ENCODE measurements at places on chromosomes 11 and 22. TPM values are rescaled to one million over a fixed set of nuclear protein-coding genes. Genes with fewer than 3 reads are reported as not detected.

Gene BRMS1
- total RNA-seq: 50.6 TPM

Gene CHADL
- 3.1 TPM for total RNA-seq

Gene B4GALNT4
- total RNA-seq: 1.8 TPM

Gene LARGE1
- total RNA-seq: 15.2 TPM

Gene USP47
- 162 TPM for total RNA-seq

Gene PTPRJ
- 3.9 TPM for total RNA-seq

Gene BET1L
- total RNA-seq: 21.1 TPM

Gene NAA40
- 9.2 TPM for total RNA-seq

Gene TEX54
- total RNA-seq: not detected

Gene HTR3B
- total RNA-seq: not detected

Gene VPREB3
- total RNA-seq: not detected

Gene TMEM191C
- 2.6 TPM for total RNA-seq

Gene YPEL4
- 2.3 TPM for total RNA-seq

Gene TNNT3
- not detected for total RNA-seq

GRCh38 chr11:71373791-71374454, 74.3 kb downstream of the DHCR7 start:
- H3K4me3 ChIP-seq: no peak overlapping the region
- DNase-seq: no peak
- peaks cover 3% of the 10 kb centered on the region for H3K27me3 ChIP-seq

GRCh38 chr11:17630936-17631335, 83.9 kb downstream of the OTOG start:
- DNase-seq: no peak
- H3K27ac ChIP-seq: no peak overlapping the region
- no peaks in the 10 kb centered on the region for H3K4me1 ChIP-seq
- H3K4me3 ChIP-seq: no peak overlapping the region

GRCh38 chr11:129950101-129951091, 52.2 kb downstream of the PRDM10 start:
- no peak overlapping the region for H3K27ac ChIP-seq
- H3K4me1 ChIP-seq: no peaks in the 10 kb centered on the region
- no peaks in the 10 kb centered on the region for H3K27me3 ChIP-seq

DNA sequence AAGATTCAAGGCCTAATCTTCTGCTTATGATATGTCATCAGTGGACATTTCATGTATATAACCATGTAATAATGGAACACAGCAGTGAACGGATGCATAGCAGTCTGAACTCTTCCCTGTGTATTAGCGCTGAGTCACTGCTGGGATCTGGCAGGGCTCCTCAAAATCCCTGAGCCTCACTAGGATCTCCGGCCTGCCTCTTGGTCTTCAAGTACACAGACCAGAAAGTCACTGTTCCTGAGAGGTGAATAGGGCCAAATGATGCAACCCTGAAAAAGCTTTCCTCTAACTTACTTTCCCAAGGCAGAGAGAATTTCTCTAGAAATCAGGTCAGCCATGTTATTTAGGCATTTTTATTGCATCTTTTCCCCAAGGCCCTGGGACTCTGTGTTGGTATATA, 35.0 kb downstream of the POU2AF1 start:
- no peaks in the 10 kb centered on the region for H3K36me3 ChIP-seq
- H3K4me3 ChIP-seq: no peak overlapping the region
- no peak overlapping the region for H3K27ac ChIP-seq
- H3K27me3 ChIP-seq: no peaks in the 10 kb centered on the region
- H3K4me1 ChIP-seq: no peaks in the 10 kb centered on the region
- DNase-seq: peak; percentile 70

- no peaks in the 10 kb centered on the region for H3K27me3 ChIP-seq
- no peak overlapping the region for H3K4me3 ChIP-seq
- no peaks in the 10 kb centered on the region for H3K4me1 ChIP-seq
- no peak overlapping the region for H3K27ac ChIP-seq
Observed at GRCh38 chr11:74182635-74183034, 11.5 kb downstream of the PPME1 start.

DNA sequence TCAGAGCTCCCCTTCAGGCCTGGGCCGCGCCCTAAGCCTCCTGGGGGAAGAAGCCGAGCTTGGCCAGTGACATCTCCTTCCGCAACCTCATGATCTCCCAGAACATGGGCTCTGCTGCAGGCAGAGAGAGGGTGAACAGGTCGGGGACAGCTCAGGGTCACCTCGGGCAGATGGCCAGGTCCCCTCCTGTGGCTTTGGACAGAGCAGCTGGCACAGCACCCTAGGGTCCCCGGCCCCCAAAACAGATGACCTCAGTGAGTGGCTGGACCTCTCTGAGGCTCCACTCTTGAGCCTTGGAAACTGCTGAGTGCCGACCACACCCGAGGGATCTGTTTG, 6.9 kb upstream of the FADS3 start:
- H3K36me3 ChIP-seq: peaks cover 2% of the 10 kb centered on the region
- no peak for DNase-seq
- H3K27me3 ChIP-seq: no peaks in the 10 kb centered on the region
- H3K4me1 ChIP-seq: no peaks in the 10 kb centered on the region
- H3K4me3 ChIP-seq: no peak overlapping the region

DNA sequence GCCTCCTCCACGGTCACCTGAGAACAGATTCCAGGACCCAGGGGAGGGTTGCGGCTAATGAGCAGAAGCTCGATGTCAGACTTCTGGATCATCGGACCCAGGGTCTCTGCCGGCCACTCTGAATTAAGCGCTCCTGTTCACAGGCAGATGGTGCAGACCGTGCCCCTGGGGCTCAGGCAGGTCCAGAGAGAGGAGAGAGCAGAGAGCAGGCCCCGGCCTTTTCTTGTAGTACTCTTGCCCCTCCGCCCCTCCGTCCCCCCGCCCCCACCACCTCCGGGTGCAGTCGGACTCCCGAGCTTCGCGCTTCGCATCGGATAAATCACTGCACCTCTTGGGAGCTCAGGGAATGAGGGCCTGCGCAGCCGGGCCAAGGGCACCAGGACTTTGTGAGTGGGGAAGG, 50.3 kb downstream of the RPS6KA4 start:
- no peak for DNase-seq
- H3K4me3 ChIP-seq: no peak overlapping the region
- H3K4me1 ChIP-seq: no peaks in the 10 kb centered on the region
- peaks cover 9% of the 10 kb centered on the region for H3K27me3 ChIP-seq
- H3K27ac ChIP-seq: no peak overlapping the region

DNA sequence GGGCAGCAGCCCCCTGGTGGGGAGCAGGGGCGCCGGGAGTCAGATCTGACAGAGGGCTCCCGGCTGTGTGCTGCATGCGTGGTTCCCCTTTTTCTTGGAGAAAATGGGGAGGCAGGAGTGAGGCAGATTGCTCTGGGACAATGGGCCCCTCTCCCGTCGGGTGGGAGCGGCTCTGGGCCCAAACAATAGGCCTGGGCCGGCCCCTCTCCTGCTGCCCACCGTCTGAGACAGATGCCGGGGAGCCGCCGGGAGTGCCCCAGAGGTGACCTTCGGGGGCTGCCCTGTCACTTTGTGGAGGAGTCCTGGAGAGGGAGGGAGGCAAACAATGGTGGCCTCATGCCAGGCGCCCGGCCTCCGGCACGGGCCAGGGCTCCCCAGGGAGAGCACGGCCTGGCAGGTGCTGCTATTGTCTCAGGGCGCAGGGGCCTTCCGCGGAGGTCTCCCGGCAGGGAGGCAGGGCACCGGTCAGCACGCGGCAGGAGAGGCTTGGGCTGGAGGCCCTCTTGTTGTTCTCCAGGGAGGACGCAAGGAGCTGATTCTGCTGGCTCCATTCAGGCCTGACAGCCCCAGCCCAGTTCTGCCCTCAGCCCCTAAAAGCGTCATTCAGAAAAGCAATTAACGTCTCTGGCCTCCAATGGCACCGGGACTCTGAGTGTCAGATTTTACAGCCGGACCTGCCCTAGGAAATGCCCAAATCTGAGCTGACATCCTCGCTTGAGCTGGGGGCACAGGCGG, 44.8 kb downstream of the SMIM38 start:
- DNase-seq: no peak
- no peaks in the 10 kb centered on the region for H3K27me3 ChIP-seq
- H3K27ac ChIP-seq: no peak overlapping the region

GRCh38 chr11:35886759-35887158, 57.1 kb upstream of the LDLRAD3 start:
- H3K27ac ChIP-seq: no peak overlapping the region
- H3K4me3 ChIP-seq: no peak overlapping the region
- DNase-seq: no peak

DNA sequence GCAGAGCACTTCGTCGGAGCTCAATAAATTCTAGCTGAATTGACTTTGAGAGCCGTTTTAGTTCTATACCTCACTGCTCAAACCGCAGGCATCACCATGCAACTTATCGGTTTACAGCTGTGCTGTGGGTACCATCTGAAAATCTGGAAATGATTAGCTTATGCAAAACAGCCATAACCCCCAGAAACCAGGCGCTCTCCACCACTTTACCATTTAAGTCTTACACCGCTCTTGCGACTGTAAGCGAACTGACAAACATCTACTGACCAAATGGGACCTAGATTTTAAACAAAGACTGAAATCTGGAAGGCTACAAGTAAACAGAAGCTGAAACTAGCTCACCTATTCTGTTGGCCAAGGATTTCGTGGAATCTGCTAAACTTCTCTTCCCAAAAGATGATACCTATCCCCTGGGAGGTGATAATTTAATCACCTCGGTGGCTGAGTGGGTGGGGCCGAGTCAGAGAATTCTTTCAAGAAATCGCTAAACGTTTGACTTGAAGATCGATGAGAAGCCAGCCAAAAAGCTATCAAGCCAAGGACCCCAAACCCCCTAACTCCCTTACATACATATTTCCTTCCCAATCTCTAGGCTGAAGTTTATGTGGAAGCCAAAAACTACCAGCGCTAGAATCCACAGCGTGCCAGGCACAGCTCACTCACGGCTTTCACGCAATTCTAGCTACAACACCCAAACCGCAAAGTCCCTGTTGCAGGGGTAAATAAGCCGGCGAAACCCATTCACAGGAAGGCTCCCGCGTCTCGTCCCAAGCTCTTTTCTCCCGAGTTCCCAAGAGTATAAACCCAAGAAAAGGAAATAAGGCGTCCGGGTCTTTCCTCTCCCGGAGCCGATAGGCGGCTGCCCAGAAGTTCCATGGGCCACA, 644 bp downstream of the SPTY2D1 start:
- peak; percentile 19 for DNase-seq
- H3K27me3 ChIP-seq: no peaks in the 10 kb centered on the region
- H3K4me3 ChIP-seq: peak overlapping the region; percentile 93
- H3K4me1 ChIP-seq: peaks cover 6% of the 10 kb centered on the region
- H3K27ac ChIP-seq: peak overlapping the region; percentile 87
- no peaks in the 10 kb centered on the region for H3K36me3 ChIP-seq

GRCh38 chr11:123253911-123254310, 58.9 kb upstream of the CLMP start:
- H3K4me1 ChIP-seq: peaks cover 10% of the 10 kb centered on the region
- no peaks in the 10 kb centered on the region for H3K36me3 ChIP-seq
- H3K27ac ChIP-seq: no peak overlapping the region
- no peak overlapping the region for H3K4me3 ChIP-seq

DNA sequence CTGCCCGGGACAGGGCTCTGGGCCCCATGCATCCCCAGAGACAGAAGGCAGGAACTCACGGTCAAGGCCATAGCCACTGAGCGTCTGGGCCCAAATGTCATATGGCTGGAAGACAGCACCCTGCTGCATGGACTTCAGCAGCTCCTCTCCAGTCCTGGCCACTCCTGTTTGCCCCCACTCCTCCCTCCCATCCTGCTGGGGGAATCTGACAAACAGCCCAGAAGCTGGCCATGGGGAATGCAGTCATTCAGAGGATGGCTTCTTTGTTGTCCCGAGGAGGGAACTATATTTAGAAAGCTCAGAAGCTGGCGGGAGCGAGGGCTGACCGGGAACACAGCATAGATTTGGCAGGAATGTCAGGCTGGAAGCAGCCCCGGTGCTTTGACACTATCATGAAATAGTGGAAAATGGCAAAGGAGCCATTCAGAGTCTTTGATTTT, 35.0 kb downstream of the DKK3 start:
- H3K27ac ChIP-seq: peak overlapping the region; percentile 54
- no peak overlapping the region for H3K4me3 ChIP-seq
- H3K36me3 ChIP-seq: peaks cover 5% of the 10 kb centered on the region

GRCh38 chr11:45982656-45983470, 60.4 kb downstream of the LARGE2 start:
- no peaks in the 10 kb centered on the region for H3K27me3 ChIP-seq
- peak overlapping the region; percentile 2 for H3K27ac ChIP-seq
- peak; percentile 93 for DNase-seq
- no peak overlapping the region for H3K4me3 ChIP-seq

DNA sequence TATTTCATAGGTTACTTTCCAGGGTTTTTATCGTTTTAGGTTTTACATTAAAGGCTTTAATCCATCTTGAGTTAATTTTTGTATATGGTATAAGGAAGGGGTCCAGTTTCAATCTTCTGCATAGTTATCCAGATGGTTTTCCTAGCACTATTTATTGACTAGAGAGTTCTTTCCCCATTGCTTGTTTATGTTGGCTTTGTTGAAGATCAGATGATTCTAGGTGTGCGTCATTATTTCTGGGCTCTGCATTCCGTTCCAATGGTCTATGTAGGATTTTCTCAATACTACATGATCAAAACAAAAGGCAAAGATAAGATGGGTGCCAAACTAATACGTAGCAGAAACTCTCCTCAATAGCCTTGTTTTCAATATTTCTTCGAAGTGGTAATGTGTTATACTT, 14.3 kb upstream of the RIC3 start:
- H3K4me1 ChIP-seq: no peaks in the 10 kb centered on the region
- H3K36me3 ChIP-seq: no peaks in the 10 kb centered on the region
- DNase-seq: no peak
- H3K27me3 ChIP-seq: no peaks in the 10 kb centered on the region
- H3K4me3 ChIP-seq: no peak overlapping the region

- H3K36me3 ChIP-seq: no peaks in the 10 kb centered on the region
- no peaks in the 10 kb centered on the region for H3K4me1 ChIP-seq
- H3K27me3 ChIP-seq: no peaks in the 10 kb centered on the region
Observed at GRCh38 chr11:15525582-15525981, 410.9 kb downstream of the INSC start.

- H3K4me1 ChIP-seq: peaks cover 9% of the 10 kb centered on the region
- no peak for DNase-seq
- no peaks in the 10 kb centered on the region for H3K36me3 ChIP-seq
- no peak overlapping the region for H3K4me3 ChIP-seq
- H3K27ac ChIP-seq: no peak overlapping the region
- no peaks in the 10 kb centered on the region for H3K27me3 ChIP-seq
Observed at GRCh38 chr11:96207459-96208449, 135.2 kb downstream of the MAML2 start.

DNA sequence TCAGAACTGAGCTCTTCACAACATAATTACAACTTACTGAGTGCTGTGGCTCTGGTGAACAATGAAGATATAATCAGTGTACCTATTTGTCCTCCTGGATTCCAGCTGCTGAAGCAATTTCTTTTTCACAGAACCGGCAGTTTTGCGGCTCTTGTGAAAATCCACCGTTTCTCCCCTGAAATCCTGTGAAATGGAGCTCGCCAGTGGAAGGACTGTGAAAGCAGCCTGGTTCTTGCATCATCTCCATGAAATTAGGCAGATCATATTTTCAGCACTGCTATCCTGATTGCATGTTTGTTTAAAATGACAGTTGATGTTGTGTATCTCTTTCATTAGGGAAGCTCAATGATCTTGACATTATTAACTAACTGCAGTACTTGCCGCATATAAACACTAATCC, 120.2 kb upstream of the SNX19 start:
- no peaks in the 10 kb centered on the region for H3K27me3 ChIP-seq
- no peak overlapping the region for H3K4me3 ChIP-seq
- peak; percentile 36 for DNase-seq
- peaks cover 9% of the 10 kb centered on the region for H3K4me1 ChIP-seq

GRCh38 chr11:36103933-36104530, 160.2 kb downstream of the LDLRAD3 start:
- no peak overlapping the region for H3K27ac ChIP-seq
- H3K27me3 ChIP-seq: no peaks in the 10 kb centered on the region
- H3K36me3 ChIP-seq: no peaks in the 10 kb centered on the region
- no peak for DNase-seq
